ENCODE measurements at places on chromosomes 5 and 9.

DNA sequence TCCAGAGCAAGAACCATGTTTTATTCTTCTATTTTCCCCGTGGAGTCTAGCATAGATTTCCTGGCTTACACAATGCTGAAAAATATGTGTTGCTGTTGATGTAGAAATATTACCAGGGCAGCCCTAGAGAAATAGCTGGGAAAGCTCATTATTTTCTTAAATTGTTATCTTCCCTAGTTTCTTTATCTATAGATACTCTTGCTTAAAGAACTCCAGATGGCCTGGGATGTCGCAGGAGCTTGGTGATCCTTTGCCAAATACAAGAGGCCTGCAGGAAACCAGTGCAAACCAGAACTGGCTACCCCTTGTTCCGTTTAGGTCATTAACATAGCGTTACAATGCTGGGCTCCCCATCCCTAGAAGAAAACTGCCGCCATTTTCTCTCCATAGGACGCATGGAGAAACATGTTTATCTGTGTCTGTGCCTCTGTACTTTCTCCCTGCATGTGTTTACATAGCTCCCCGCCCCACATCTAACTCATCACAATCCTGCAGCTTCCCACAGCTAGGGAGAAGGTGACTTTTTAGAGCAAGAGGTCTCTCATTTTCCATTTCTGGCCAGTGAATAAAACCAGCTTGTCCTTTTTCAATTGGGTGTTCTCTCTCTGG is 6.4 kb downstream of the PRLR start:
- DNase-seq = no peak

DNA sequence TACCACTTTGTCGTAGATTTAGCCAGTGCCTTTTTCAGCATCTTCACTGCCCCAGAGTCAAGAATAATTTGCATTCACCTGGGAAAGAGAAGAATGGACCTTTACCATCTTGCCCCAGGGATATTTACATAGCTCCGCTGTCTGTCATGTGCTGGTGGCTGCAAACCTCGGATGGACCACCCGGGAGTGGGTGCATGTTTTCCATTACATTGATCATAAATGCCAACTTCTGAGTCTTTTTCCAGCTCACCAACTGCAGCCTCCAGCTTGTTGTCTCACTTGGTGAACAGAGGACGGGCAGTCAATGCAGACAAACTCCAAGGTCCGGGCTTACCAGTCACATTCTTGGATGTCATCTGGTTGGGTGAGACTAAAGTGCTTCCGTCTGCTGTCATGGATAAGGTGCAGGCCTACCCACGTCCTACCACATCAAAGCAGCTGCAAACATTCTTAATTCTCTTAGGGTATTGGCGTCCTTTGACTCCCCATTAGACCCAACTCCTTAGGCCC is 155.8 kb upstream of the APC start:
- no peak for DNase-seq

- no peak for DNase-seq
Observed at GRCh38 chr5:124289130-124289529, 457.3 kb downstream of the ZNF608 start.

- no peak for DNase-seq
Observed at GRCh38 chr5:149386166-149386565, 7.1 kb upstream of the IL17B start.

- no peak for DNase-seq
Observed at GRCh38 chr5:131369558-131369957, 105.7 kb downstream of the CDC42SE2 start.

- DNase-seq = no peak
Observed at GRCh38 chr9:80251778-80252177, 680.0 kb downstream of the TLE4 start.

GRCh38 chr5:147073098-147073497 is 161.7 kb upstream of the STK32A start:
- DNase-seq = no peak

GRCh38 chr5:72314571-72315172 is 5.4 kb downstream of the MRPS27 start:
- DNase-seq = no peak

- DNase-seq = no peak
Observed at GRCh38 chr5:142931896-142932686, 161.9 kb downstream of the ARHGAP26 start.

DNA sequence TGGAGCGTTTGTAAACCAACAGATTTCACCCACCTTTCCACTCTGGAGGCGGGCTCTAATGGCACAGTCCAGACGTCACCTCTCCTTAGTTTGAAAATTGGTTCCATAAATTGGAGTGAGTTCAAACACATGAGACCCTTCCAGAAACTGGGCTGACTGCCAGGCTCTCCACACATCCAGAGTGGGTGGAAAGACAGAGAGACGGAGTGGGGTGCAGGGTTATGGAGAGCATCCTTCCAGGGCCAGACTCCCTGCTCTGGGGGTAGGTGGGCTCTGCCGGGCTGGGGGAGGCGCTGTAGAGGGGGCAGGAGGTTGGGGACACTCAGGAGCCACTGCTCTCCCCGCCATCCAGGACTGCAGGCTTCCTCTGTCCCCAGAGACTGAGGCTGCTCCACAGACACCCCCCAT is 104.7 kb upstream of the PHYKPL start:
- DNase-seq = no peak

- no peak for DNase-seq
Observed at GRCh38 chr9:117453737-117454136, 38.9 kb upstream of the ASTN2 start.

DNA sequence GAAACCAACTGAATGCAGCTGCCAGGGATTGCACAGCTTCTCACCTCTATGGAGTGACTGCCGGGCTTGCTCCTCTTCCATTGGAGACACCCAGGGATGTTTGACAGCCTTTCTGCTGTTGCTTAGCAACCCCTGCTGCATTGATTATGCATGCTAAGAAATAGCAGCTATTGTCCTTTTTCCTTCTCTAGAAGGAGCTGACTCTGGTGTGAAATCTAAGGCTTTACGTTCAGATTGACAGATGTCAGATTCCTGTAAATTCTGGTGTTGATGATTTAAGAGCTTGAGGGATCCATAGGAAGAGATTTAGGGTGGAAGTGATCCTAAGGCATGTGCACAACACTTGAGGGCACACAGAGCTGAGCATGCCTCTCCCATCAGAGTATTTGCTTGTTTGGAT is 267.7 kb downstream of the NTRK2 start:
- no peak for DNase-seq

- no peak for DNase-seq
Observed at GRCh38 chr9:18190671-18191374, 283.1 kb upstream of the ADAMTSL1 start.

- no peak for DNase-seq
Observed at GRCh38 chr9:20490246-20490834, 132.0 kb downstream of the MLLT3 start.

DNA sequence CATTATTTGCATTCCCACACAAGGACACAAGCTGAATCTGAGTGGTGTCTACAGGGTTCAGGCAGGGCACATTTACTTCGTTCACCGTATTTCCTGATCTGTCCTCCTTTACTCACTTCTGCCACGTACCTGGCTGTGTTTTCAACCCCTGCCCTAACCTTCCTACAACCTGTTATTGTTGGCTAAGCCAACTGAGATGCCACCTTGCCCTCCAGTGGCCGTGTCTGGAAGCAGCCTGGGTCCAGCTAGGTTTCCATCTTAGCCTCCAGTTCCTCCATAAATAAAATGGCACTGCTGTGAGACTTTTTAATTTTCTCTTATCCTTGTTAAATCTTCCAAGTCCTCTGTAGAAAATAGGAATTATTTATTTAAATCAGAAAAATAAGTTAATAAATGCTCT is 64.8 kb downstream of the ATP10B start:
- no peak for DNase-seq

GRCh38 chr9:33017283-33018041 is 7.6 kb upstream of the DNAJA1 start:
- no peak for DNase-seq

GRCh38 chr9:107276966-107277710 is 5.9 kb upstream of the RAD23B start:
- DNase-seq = peak; percentile 63

- no peak for DNase-seq
Observed at GRCh38 chr9:21590058-21590996, 108.2 kb upstream of the IFNE start.

- DNase-seq = no peak
Observed at GRCh38 chr9:101458963-101459631, 23.5 kb upstream of the ALDOB start.

DNA sequence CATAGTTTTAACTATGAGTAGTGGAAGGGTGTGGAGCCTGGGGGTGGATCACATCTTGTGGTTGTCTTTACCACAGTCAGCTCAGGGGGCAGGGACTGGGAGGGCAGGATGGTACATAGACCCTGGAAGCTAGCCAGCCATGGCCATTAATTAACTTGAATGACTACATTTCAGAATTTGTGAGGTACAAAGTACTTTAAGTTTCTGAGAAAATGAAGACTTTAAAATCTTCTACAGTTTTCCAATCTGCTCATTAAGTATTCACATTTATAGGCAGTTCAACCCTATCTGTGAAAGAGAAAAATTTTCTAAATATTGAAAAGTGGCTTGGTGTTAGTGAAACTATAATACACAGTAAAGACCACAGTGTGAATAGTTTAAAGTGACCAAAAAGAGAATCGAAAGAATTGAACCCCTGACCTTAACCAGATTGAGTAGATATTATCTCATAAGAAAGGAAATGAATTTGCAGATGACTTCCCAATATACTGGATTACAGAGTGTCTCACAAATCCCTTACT is 234.2 kb upstream of the MEF2C start:
- no peak for DNase-seq

GRCh38 chr5:130568791-130569190 is 596.3 kb downstream of the HINT1 start:
- no peak for DNase-seq

DNA sequence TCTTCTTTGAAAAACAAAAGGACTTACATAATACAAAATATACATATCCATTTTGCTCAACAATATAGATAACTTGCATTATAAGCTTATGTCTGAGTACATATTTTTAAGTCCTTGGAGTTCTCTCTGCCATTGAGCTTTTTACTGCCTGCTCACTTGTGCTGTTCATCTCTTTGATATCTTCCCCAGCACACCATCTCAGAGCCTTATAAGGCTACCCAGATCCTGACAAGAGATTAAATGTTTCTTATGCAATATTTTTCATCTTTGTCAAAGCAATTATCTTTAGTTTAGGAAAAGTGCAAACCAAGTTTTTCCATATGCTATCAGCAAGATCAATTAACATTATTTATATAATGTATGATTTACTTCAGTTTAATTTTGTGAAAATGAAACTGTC is 60.7 kb upstream of the ITGA1 start:
- no peak for DNase-seq

GRCh38 chr5:158051036-158051435 is 192.1 kb upstream of the CLINT1 start:
- DNase-seq = no peak

DNA sequence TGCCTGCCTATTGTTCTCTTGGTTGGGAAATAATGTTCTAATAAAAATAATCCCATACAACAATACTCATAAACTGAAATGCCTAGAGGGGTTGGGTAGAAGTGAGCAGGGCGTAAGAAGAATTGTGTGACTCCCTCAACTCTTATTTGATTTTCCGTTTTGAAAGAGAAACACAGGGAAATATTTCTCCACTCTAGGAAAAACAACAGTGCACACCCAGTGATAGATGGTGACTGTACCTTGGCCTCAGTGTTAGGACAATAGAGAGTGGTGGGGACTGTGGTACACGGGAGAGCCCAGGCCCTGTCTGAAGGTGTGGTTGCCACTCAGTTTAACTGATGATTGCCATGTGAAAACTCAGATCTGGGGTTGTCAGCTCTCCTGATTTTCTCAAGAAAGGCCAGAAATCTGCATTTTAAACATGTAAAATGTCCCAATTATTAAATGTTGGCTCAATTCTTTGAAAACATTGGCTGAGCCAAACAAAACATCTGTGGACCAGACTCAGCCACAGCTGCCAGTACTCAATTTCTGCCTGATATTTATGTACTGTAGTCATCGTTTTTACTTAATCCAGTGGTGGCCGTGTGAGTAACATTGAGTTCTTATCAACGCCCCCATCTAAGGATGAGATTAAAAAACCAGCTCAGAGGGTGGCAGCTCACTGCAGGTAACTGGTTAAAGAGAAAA is 103.8 kb upstream of the ZNF618 start:
- peak; percentile 9 for DNase-seq

DNA sequence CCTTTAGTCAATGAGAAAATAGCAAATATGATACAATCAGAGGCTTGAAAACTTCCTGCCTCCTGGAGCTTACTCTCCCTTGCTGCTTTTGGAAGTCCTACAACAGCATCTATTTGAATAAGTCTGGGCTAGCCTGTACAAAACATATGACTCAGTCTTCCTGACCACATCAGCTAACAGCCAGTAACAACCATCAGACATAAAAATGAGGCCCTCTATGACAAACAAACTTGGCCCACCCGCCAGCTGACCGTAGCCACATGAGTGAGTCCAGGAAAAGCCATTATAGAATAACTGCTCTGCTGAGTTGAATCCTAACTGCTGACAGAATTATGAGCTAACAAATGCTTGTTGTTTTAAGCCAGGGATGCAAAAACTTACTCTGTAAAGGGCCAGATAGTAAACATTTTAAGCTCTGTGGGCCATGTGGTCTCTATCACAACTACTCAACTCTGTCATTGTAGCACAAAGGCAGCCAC is 347.6 kb downstream of the PTPRD start:
- DNase-seq = no peak

GRCh38 chr5:89560696-89561095 is 677.7 kb upstream of the MEF2C start:
- DNase-seq = no peak

GRCh38 chr9:99345451-99345850 is 123.4 kb downstream of the SEC61B start:
- no peak for DNase-seq

- DNase-seq = no peak
Observed at GRCh38 chr5:160061770-160062169, 52.8 kb downstream of the TTC1 start.

DNA sequence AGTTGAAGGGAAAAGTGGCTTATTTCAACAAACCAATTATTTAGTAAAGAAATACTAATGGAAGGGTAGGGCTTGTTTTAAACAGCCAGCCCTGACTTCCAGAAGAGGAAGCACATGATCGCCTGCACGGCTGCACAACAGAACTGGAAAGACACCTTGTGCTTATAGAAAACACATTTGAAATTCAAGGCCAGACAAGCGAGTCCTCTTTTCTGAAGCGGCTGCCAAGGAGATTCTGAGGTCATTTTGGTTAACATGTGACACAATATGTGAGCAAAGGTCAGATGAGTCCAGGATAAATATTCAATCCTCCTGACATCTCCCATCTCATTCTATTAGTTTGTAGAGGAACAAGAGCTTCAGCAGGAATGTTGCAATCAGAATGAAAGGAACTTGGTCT is 461.4 kb upstream of the ST8SIA4 start:
- no peak for DNase-seq

GRCh38 chr9:129434187-129434586 is 186.7 kb downstream of the C9orf50 start:
- DNase-seq = no peak

Measured in AG04449 (cell line).